Suppressor macrophage treated with lipopolysaccharide for 1 hour (primary cell): ENCODE measurements at places on chromosomes 4 and X.
A peak's percentile ranks its signal among the peaks of the same experiment; 100 is the strongest.

- DNase-seq: no peak
These were observed 68.0 kb upstream of the MAP9 start for GRCh38 chr4:155444721-155445120.

GRCh38 chrX:41956027-41956426 lies 32.7 kb upstream of the CASK start:
- no peak for DNase-seq

GRCh38 chr4:2933566-2934076 lies 29.6 kb downstream of the NOP14 start:
- no peak for DNase-seq

DNA sequence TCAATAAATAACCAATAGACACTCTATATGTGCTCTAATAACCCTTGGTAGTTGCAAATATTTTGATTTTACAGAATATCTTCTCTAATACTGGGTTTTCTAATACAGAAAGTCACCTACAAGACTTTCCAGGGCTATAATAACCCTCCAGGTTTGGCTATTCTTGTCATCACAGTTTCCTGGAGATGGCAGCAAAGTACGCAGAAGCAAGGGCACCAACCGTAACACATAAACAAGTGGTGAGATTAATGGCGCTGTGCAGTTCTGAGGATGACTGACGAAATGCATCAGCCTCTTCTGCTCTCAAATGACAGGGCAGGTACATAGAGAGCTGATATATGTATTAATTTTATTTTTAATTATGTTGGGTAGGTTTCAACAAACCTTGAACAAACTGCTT lies 122.4 kb downstream of the C4orf33 start:
- no peak for DNase-seq

DNA sequence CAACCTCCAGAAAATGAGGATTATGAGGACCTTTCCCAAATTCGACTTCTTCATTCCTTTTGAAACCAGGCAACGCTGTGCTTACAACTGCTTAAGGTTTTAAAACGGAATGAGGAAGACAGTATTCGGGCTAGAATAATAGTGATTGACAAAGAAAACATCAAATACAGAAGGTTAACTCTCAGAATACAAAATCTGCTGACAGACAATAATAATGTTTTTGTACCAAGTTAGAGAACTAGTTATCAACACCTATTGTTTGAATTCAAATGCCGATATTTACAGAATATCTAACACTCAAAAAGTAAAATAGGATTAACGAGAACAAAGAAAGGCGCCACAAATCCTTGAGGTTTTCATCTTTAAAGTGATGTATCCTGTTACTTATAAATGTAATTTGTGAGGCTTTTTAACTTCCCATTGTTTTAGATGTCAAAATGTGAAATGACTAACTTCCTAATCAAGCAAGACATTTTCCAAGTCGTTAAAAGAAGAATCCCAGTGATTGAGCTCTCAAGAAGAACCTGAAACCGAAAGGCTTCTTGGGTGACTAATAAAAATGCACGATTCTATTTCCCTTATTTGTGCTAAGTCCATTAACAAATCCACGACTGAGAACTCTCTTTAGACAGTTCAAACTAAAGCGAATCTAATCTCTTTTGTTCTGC lies 118.3 kb downstream of the SORBS2 start:
- peak; percentile 54 for DNase-seq

DNA sequence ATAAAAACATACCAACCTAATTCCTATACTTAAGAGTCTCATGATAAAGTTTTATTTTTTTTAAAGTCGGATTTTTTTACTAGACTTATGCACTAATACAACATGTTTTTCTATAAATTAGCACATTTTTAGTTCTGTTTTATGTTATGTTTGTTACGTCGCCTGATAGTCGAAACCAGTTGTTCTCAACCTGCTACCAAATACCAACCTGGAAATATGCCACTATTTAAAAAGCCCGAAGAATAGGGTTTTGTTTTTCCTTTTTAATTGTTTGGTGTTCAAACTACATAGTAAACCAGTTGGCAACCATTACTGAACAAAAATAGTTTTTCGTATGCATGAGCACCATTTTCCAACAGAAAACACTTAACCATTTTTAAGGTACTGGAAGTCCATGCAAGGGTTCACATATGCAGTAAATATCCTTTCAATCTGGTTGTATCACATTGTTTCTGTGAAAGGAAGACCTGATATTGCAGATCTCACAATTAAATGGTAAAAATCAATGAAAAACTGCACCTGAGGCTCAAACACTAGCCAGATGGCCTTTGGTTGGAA lies 1.4 kb downstream of the WDFY3 start:
- no peak for DNase-seq

DNA sequence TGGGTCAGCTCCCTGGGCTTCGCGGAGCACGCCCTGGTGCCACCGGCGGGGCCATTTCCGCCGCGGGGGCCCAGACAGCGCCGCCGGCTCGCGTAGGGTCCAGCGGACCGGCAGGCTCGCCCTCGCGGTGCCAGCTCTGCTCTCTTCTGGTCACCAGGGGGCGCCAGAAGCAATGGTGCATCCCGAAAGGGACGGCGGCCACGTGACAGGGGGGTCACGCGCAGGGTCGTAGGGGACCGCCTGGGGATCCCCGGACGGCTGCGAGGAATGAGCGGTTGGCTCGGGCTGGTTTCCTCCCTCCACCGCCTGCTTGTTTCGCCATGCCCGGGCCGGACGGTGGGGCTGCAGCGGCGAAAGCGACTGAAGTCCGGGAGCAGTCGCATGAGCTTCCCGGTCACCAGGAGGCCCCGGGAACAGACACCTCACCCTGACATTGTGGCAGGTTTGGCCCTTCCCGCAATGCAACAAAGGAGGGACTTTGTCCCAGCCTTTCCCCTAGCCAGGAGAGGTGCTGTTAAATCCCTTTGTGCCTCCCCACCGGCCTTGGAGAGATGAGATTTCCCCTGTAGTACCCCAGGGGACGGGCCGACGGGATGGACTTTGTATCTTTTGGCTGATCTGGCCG lies 15.8 kb downstream of the ZCCHC12 start:
- peak; percentile 88 for DNase-seq

- DNase-seq: no peak
These were observed 36.6 kb upstream of the PAQR3 start for GRCh38 chr4:78975865-78976264.

GRCh38 chr4:15031993-15032675 lies 29.9 kb downstream of the CPEB2 start:
- no peak for DNase-seq

GRCh38 chrX:30751497-30751896 lies 98.3 kb downstream of the GK start:
- DNase-seq: no peak

DNA sequence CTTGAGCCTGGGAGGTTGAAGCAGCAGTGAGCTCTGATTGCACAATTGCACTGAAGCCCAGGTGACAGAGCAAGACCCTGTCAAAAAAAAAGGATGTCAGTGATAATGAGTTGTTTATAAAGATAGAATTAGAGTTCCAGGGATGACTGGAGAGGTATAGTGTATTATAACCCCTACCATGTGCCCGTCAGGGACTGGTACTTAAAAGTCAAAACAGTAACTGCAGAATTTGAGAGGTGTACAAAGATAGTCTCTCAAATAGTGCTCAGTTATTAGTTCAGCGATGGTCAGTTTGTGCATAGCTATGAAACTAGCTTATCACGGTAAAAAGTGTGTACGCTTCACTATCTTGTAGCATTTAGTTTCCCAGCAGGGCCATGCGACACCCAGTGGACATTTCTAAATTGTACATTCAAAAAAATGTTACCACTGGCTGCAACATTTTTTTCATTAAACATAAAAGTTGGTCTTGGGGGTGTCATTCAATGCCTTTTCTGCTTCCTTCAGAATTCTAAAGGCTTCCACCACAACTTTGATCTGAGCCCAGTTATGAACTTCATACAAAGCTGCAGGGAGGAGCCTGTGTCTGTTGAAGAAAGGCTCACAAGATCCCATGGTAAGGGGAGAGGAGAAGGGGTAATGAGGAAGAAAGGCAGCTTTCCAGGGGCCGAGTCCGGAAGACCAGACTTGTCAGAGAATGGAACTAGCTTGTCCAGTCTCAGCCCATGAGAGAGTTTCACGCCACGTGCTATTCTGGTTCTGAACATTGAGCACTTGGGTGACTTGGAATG lies 9.2 kb upstream of the GYG2 start:
- peak; percentile 9 for DNase-seq

GRCh38 chrX:29067351-29067750 lies 480.1 kb downstream of the IL1RAPL1 start:
- DNase-seq: no peak
